Stimulated activated CD4-positive, alpha-beta T cell treated with anti-CD3 and anti-CD28 coated beads, Interleukin-4, amount 100 ng/mL, for 24 hours (primary cell): ENCODE measurements at places on chromosomes 1 and 21.

- DNase-seq: peak; percentile 41
Observed at GRCh38 chr1:3483801-3484444, 29.5 kb downstream of the ARHGEF16 start.

DNA sequence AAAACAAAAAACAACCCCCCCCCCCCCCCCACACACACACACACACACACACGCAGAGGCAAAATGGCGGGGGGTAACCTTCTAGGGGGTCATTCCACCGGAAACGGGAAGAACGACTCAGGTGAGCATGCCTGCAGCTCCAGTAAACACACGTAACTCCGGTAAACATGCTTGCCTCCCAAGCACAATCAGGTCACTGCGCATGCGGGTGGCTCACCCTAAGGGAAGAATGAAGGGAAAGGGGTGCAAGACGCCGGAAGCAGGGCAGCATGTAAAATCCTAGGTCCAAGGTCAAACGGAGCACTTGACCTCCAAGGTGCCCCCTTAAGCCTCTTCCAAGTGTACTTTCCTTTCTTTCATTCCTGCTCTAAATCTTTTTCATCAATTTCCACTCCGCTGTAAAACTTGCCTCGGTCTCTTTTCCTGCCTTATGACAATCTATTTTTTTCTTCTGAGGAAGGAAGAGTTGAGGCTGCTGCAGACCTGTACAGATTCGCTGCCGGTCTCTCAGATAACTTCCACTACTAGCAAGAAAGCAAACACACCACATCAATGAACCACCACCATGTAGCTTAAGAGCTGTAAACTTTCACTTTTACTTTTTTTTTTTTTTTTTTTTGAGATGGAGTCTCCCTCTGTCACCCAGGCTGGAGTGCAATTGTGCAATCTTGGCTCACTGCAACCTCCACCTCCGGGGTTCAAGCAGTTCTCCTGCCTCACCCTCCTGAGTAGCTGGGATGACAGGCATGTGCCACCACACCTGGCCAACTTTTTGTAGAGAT lies 21.0 kb upstream of the CBR3 start:
- peak; percentile 58 for DNase-seq

DNA sequence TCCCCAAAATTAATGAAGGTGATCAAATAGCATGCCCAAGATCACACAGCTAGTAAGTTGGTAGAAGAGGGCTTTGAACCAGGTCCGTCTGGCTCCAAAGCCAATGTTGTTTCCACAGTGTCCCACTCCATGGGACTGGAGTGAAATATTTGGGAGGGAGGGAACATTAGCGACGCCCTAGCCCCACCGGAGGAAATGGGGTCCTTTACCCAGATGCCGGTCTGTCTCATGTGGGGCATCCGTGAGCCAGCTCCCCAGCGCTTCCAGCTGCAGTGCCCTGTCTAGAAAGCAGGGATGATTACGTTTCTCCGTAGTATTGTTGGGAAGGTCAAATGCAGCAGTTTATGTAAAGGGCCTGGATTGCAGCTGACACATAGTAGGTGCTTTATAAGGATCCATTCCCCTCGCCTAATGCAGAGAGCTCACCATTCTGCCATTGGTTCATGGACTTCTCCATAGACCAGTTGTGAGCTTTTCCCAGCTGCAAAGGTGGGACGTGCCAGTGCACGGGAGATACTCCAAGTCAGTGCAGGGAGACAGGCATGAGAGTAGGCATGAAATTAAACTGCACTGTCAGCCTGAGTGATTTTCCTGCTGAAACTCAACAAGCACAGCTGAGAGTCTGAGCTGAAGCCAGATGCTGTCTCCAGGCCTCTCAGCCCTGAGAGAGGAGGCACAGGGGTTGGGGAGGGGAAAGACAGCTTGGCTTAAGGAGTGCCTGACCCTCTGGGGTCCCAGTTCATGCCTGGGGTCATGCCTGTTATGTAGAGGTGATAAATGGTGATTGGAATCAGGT lies 24.7 kb downstream of the QSOX1 start:
- no peak for DNase-seq

DNA sequence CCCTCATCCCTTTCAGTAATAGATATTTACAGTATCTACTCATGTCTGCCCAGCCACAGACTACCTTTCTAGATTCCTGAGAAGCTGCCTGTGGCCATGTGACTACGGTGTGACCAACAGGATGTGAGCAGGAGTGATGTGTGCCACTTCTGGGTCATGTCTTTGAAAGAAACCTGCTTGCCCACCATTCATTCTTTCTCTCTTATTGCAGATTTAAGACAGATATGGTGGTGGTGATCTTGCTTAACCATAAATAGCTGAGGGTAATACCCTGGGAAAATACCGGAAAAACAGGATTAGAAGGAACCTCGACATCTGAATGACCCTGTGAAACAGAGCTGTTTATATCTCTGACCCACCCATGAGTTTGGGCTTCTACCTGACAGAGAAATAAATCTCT lies 41.6 kb upstream of the GUCA2A start:
- DNase-seq: no peak

GRCh38 chr1:181043025-181043888 lies 9.5 kb downstream of the MR1 start:
- DNase-seq: no peak

- DNase-seq: no peak
Observed at GRCh38 chr1:39335216-39335615, 130.7 kb downstream of the MACF1 start.

GRCh38 chr1:30106125-30106524 lies 617.3 kb downstream of the MATN1 start:
- no peak for DNase-seq

- no peak for DNase-seq
Observed at GRCh38 chr1:226684026-226684425, 55.1 kb downstream of the ITPKB start.

DNA sequence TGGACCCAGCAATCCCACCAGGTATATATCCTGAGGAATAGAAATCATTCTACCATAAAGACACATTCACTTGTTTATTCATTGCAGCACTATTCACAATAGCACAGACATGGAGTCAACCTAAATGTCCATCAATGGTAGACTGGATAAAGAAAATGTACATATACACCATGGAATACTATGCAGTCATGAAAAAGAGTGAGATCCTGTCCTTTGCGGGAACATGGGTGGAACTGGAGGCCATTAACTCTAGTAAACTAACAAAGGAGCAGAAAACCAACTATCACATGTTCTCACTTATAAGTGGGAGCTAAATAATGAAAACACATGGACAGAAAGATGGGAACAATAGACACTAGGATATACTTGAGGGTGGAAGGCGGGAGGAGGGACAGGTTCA lies 36.1 kb upstream of the PRKACB start:
- DNase-seq: no peak

GRCh38 chr1:228391411-228392020 lies 15.1 kb downstream of the TRIM11 start:
- DNase-seq: no peak

GRCh38 chr21:27550287-27550686 lies 583.4 kb upstream of the ADAMTS5 start:
- no peak for DNase-seq

- no peak for DNase-seq
Observed at GRCh38 chr1:13888351-13888986, 188.5 kb downstream of the PRDM2 start.

GRCh38 chr1:204150702-204151551 lies 917 bp downstream of the ETNK2 start:
- no peak for DNase-seq

DNA sequence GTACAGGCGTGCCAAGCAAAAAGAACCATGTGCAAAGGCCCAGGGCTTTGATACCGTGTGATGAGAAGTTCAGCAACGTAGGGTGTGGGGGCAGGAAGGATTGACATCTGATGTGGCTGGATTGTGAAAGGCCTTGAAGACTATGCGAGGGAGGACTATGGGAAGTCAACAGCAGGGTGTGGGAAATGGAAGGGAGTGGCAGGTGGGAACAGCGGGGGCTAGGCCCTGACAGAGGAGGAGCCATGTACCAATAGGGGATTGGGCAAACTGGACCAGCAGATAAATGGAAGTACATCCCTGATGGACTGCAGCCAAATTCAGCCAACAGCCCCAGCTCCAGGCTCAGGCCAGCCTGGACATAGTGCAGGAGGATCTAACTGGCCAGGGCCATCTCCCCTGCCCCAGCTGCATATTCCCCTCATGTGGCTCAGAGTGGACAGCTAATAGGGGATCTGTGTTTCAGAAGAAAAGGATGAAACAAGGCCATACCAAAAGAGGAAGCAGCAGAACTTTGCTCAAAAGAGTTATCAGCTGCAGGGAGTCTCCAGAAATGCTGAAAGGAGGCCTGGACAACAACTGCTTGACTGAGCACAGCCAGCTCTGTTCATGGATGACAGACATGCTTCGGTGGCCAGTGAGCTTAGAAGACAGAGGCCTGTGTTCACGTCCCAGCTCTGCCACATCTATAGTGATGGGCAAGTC lies 140.2 kb upstream of the SGIP1 start:
- DNase-seq: no peak

DNA sequence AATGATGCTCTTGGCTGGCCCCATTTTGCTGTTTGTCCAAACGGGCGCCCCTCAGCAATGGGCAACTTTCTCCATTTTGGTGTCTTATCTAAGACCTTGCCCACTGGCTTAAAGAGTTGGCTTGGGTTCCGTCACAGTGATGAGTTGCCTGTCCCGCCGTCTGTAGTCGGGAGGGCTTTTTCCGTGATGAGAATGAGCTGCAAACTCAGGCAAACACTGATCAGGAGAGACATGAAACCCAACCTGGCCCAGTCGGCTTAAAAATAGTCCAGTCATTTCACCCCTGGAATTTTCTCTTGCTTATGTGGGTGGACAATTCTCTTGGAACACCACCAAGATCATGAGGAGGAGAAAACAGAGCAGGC lies 79.3 kb downstream of the ST6GALNAC3 start:
- no peak for DNase-seq

DNA sequence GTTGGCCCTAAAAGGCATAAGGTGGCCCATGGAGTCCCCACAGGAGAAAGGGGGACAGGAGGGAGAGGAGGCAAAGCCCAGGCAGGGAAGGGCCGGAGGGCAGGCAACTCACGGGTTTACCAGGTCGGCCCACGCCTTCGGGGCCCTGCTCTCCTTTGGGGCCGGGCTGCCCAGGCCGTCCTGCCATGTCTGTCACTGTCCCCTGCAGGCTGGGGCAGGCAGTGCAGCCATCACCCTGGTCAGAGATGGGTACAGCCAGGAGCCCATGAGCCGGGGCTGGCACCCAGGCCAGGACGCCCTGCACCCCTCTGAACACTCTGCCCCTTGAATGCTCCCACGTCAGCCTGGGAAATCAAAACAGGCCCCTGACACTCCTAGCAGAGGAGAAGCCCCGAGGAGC lies 19.8 kb downstream of the COL16A1 start:
- no peak for DNase-seq

GRCh38 chr21:36786186-36786585 lies 87.3 kb downstream of the SIM2 start:
- no peak for DNase-seq

- no peak for DNase-seq
Observed at GRCh38 chr1:9434247-9435152, 104.8 kb upstream of the SLC25A33 start.

GRCh38 chr1:43565600-43566360 lies 35.1 kb downstream of the PTPRF start:
- peak; percentile 24 for DNase-seq

DNA sequence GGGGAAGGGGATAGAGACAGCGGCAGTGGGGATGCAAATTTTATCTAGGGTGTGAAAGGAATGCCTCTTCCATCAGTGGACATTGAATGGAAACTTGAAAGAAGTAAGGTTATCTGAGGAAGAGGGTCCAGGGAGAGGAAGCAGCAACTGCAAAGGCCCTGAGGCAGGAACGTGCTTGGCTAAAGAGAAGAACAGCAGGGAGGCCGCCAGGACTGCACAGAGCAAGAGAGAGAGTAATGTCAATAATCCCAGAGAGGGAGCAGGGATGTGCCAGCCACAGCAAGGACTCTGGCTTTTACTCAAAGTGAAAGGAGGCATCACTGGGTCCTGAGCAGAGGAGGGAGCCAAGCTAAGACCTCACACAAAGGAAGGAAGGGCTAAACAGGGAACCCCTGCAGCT lies 50.9 kb downstream of the KCND3 start:
- no peak for DNase-seq

GRCh38 chr1:154753426-154753825 lies 116.7 kb downstream of the KCNN3 start:
- no peak for DNase-seq

GRCh38 chr1:11768821-11769220 lies 6.8 kb downstream of the C1orf167 start:
- DNase-seq: no peak

- no peak for DNase-seq
Observed at GRCh38 chr1:50155541-50155940, 46.8 kb downstream of the ELAVL4 start.

DNA sequence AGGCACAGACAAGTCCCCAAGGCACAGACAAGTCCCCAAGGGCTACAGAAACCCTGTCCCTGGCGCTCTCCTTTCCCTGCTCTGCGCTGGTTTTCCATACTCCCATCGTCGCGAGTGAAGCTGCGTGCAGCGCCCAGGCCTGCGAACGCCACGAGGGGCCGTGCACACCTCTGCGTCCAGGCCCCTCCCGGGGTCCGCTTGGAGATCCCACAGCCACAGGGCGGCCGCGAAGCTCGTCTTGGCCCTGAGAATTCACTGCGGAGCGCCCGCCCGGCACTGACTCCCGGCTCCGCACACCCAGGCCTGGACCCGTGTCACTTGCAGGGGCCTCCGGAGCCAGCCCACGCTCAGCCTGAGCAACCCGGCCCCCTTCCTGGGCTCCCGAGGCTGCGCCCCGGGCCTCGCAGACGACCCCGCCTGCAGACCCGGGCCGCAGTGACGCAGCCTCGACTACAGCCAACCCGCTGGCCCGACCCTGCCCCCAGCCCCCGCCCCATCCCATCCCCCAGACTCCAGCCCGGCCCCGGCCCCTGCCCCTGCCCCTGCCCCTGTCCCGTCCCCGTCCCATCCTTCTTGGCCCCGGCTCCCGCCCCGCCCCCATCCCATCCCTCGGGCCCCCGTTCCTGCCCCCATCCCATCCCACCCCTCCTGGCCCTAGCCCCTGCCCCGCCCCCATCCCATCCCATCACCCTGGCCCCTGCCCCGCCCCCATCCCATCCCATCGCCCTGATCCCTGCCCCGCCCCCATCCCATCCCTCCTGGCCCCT lies 841 bp downstream of the POFUT2 start:
- DNase-seq: no peak

GRCh38 chr1:9877962-9878361 lies 32.1 kb downstream of the CTNNBIP1 start:
- no peak for DNase-seq

GRCh38 chr1:205444931-205445645 lies 10.8 kb downstream of the BLACAT1 start:
- no peak for DNase-seq

- no peak for DNase-seq
Observed at GRCh38 chr1:37437087-37437486, 37.3 kb upstream of the ZC3H12A start.

- DNase-seq: no peak
Observed at GRCh38 chr1:109603229-109603628, 16.2 kb downstream of the GNAT2 start.

GRCh38 chr1:245488346-245489129 lies 333.8 kb downstream of the KIF26B start:
- DNase-seq: no peak

DNA sequence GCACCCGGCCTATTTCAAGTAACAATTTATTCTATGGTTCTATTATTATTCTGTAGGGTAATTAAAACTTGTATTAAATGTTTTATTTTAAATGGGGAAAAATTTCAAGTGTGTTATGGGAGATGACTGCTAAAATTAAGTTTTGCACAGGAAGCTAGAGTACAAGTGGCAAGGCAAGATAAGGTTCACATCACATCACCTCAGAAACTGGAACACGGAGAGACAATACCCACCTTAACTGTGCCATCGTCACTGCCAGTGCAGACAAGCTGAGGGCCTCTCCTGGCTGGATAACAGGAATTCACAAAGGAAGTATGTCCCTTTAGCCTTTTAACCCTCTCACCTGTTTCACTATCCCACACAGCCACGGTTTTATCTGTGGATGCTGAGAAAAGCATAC lies 7.6 kb downstream of the SNRNP40 start:
- DNase-seq: no peak
